Stimulated activated effector memory CD8-positive, alpha-beta T cell treated with anti-CD3 and anti-CD28 coated beads, Interleukin-12 subunit alpha, Interleukin-12 subunit beta, amount 100 ng/mL, for 72 hours (primary cell): ENCODE measurements at places on chromosomes 16 and 17.

GRCh38 chr16:24689128-24689527 is 40.3 kb upstream of the TNRC6A start:
- no peak for DNase-seq

GRCh38 chr16:87057211-87057881 is 259.8 kb downstream of the C16orf95 start:
- no peak for DNase-seq

DNA sequence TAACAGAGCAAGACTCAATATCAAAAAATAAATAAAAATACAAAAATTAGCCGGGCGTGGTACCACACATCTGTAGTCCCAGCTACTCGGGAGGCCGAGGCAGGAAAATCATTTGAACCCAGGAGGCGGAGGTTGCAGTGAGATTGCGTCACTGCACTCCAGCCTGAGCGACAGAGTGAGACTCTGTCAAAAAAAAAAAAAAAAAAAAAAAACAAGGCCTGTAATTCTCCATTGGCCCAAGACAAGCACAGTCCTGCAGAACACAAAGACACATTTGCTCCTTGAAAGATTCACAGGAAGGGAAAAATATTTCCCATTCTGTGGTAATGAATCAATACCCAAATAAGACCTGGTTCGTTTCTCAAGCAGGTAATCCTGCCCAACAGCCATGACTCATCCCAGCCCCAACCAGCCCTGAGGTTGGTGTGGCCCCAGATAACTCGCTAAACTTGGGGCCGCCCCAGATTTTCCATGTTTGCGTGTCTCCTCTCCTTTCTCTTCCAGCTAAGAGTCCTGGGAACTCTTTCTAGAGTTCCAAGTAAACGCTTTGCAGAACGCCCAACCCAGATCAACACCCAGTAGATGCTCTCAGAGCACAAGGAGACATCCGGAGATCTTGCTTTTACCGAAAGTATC is 40.3 kb upstream of the SNN start:
- DNase-seq: no peak

DNA sequence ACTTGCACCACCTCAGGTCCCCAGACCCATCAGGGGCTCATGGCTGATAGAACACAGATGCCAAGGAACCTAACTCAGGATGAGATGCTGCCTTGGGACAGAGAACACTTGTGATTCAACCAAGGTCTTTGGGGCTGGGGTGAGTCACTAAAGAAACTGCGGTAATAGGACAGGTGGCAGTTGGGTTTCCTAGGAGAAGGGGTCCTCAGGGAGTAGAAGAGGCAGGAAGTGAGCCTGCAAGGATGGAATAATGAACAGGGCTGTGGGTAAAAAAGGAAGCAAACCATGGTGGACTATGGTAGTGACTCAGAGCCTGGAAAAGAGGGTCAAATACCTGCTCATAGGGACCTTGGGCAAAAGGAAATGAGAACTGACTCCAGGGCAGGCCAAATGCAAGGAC is 6.5 kb upstream of the PNPO start:
- no peak for DNase-seq

DNA sequence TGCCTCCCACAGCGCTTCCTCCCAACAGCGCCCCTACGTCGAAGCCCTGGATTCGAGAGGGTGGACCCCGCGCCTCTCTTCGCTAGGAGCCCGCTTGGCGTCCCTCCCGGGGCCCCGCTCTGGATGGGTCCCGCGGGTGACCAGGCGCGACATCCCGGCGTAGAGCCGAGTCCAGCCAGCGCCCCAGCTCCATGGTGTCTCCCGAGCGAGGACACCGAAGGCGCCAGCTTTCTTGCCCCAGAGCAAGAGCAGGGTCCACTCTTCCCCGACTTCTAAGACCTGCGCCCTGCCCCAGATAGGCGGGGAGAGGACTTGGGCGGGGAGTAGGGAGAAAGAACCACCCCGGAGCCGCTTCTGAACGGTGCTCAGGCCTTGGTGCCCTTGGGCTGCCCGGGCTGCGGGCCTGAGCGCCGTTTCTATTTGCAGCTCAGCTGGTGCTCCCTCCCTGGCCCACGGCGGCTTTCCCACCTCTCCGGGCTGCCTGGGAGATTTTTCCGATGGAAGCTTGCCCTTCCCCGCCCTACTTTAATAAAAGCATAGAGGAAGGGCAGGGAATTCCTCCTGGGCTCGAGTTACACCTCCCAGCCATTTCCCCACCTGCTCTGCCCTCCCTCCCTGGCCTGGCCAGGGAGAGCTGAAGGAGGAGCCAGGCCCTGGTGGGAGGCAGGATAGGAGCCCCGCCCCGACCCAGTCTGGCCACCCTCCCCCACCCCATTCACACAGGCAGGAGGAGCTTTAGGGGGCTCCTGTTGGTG is 1.8 kb downstream of the MMP15 start:
- DNase-seq: no peak

GRCh38 chr17:66445229-66445628 is 142.8 kb downstream of the PRKCA start:
- no peak for DNase-seq

GRCh38 chr17:18117982-18118975 is 9.7 kb downstream of the MYO15A start:
- no peak for DNase-seq

GRCh38 chr16:55563797-55564196 is 2.7 kb upstream of the CAPNS2 start:
- no peak for DNase-seq

- DNase-seq: no peak
Measured at GRCh38 chr17:4934173-4934979, 2.3 kb downstream of the GP1BA start.

DNA sequence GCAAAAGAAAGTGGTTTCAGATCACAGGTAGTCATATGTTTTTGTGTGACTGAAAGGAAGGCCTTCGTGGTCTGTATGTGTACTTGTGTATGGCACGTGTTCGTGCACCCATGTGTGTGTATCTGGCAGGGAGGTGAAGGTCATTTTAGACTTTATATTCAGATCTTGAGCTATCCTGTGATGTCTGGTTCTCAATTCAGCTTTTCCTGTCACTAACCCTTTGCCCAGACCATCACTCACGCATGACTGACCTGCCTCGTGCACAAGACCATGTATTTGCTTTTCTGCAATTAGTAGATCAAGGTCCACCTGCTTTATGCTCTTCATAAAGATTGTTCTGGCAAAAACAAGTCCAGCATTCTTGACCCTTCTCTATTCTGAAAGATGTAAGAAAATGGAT is 139.7 kb upstream of the MAF start:
- no peak for DNase-seq

DNA sequence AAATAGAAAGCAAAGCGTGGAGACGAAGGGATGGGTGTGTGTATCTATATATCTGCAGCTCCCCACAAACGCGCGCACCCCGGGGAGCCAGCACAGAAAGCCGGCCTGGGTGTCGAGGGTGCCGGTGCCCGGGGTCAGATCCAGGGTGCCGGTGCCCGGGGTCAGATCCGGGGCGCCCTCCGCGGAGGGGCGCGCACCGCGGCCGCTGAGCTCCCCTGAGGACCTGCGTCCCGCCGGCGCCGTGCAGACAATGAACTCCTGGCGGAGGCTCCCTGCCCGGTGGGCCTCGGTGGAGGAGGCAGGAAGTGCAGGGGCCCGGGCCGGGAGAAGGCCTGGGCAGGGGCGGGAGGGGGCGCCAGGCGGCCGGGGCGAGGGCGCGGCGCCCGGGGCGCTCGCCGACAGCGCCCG is 1.1 kb downstream of the ZNF423 start:
- no peak for DNase-seq

GRCh38 chr17:56678249-56679114 is 85.0 kb downstream of the NOG start:
- no peak for DNase-seq

DNA sequence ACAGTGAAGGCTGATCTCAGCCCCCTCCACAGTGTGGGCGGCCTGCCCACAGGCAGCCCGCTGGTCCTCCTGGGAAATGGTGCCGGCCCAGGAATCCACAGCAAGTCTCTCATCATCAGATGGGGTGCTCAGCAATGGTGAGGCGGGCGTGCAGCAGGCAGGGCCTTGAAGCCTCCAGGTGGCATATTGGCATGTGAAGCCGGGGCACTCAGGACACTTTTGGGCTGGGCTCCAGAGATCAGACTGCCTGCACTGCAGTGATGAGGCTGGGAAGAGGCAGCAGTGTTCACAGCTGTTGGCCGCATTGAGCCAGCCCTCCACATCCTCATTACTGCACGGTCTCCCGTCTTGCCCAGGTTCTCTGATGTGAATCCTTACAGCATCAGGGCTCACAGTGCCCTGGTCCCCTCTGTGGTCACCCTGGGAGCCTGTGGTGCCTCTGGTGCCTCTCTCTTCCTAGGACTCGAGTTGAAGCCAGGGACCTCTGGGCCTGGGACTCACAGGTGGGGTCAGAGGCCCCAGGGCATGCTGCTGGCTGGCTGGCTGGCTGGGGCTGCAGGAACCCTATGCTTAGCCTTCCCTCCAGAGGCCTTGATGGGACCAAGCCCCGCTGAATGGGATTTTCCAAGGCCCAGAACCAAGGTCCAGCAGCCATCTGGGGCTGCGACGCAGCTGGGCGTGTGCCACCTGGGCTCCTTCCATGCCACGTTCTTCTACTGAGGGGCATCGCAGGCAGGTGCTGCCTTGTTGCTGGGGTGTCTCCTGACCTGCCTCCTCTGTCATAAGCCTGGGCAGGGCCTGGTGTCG is 48.6 kb downstream of the TNFRSF13B start:
- DNase-seq: no peak

- DNase-seq: no peak
Measured at GRCh38 chr17:18043491-18043890, 4.3 kb downstream of the GID4 start.

DNA sequence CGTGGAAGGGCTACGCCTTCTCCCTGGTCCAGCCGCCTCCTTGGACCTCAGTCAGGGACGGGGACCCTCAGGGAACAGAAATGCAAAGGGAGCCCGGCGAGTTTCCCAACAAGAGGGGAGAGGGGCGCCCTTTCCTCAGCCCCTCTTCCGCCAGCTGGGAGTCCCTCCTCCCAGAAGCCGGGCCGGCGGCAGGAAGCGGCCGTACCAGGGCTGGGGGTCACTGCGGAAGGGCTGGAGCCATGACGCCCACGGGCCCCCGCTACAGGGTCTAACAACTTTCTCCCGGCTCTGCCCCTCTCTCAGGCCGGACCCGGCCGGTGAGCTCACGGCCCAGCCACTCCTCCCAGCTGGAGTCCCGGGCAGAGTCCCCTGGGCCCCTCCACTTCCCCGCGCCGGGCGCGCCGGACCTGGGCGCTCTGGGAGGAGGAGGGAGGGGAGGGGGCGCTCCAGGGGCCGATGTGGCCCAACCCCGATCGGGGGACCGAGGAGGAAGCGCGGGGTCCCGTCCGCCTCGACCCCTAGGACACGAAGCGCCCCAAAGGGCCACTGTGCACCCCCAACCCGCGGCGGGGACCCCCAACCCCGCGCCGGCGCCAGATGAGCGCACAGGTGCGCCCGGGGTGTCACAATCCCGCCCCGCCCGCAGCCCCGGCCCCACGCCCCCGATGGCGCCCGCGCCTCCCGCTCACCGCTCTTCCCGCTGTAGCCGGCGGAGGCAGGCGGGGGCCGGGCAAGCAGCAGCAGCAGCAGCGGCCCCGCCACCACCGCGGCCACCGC is 578 bp downstream of the PGAP6 start:
- no peak for DNase-seq

- DNase-seq: no peak
Measured at GRCh38 chr16:86380030-86380429, 130.3 kb upstream of the FOXF1 start.

DNA sequence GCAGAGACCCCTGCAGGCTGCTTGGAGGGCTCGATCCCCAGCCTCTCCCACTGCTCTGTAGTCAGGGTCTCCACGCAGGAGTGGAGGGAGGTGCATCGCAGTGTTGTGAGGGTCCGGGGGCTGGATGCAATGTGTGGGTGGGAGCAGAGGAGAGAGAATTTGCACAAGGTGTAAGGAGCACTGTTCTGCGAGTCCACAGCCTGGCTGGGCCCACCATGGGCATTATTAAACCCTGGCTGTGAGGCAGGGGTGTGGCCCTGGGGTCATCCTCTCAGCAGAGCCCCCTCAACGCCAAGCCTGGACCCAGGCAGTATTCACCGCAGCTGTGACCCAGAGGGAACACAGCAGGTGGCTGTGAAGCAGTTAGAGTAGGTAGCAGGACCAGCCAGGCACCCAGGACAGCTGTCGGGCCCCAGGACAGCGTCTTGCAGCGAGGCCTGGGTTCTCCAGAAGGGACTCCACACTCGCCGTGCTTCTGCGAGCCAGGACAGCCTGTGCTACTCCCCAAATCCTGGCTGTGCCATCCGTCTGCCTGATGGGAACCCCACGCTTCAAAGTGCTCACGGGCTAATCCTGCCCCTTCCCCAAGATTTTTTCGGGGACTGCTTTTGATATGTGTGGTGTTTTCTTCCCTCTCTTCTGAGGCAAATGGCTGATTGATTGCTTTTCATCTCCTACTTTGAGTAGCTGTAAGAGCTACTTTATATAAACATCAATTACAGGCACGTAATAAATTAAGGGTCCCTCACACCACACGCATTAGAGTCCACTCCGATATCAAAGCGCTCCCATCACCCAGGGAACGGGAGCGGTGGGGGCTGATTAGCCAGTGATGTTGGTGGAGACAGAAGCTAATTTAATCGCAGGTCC is 100.9 kb upstream of the GSE1 start:
- DNase-seq: no peak

DNA sequence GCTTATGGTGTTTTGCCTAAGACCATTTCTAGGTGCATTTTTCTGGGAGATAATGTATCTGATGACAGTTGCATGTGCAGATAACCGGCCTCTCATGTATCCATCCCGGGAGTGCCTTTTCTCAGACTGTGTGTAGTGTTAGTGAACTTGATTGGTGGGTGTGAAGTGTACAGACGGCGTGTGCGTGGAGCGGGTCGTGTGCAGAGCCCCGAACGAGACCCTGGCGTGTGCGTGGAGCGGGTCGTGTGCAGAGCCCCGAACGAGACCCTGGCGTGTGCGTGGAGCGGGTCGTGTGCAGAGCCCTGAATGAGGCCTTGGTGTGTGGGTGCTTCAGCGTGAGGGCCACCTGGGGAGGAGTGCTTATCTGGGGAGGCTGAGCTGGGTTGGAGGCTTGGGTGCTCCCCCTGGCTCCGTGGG is 28.9 kb upstream of the ZNF750 start:
- no peak for DNase-seq

DNA sequence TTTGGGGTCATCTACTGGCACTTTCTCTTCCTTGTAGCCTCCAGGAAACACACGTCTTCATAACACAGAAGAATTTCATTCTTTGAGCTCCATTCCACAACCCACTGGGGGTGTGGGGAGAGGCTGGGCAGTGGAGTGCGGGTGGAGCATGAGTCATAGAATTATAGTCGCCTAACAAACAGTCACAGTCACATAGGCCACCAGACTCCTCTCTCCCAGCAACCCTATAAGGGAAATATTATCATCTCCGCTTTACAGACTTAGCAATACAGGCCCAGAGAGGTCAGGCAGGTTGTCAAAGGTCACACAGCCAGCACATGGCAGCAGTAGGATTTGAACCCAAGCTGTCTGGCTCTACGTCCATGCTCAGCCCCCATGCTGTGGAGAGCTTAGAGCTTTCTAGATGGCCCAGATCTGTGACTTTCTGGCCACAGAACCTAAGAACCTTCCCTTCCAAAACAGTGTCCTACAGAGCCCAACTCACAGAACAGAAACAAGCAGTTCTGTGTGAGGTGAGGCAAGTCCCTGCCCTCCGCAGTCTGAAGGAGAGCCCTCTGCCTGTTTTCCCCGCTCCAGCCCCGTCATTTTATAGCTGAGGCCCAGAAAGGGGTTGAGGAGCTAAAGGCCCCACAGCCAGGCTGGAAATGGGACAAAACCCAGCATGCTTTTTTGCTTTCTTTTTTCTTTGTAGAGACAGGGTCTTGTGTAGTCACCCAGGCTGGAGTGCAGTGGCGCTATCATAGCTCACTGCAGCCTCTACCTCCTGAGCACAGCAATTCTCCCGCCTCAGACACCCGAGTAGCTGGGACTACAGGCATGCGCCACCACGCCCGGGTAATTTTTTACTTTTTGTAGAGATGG is 10.7 kb upstream of the LITAF start:
- no peak for DNase-seq

GRCh38 chr17:16818821-16819683 is 129.0 kb downstream of the CCDC144A start:
- peak; percentile 47 for DNase-seq
